ENCODE measurements at places on chromosomes 12 and 14.

- no peak for DNase-seq
Observed at GRCh38 chr14:96192975-96193805, 11.4 kb upstream of the BDKRB2 start.

- no peak for DNase-seq
Observed at GRCh38 chr12:28582672-28583376, 392.6 kb downstream of the CCDC91 start.

- DNase-seq = no peak
Observed at GRCh38 chr12:104275689-104276088, 27.9 kb upstream of the EID3 start.

- peak; percentile 84 for DNase-seq
Observed at GRCh38 chr14:64504897-64505794, 576 bp downstream of the ZBTB1 start.

DNA sequence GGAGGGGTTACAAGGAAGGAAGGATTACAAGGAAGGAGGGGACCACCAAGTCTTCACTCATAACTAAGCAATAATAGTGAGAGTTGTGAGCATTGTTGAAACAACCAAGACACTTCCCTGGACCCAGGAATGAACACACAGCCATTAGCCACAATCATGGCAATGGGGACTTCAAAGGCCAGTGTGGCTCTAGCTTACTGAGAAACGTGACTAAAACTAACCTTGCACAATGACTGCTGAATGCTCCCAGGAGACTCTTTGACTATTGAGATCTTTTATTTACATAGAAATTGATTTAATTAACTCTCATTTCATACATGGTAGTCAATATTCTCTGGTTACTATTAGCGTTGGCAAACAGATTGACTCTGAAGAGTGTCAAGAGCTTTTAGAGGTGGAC lies 263.0 kb upstream of the SOX5 start:
- DNase-seq = no peak

DNA sequence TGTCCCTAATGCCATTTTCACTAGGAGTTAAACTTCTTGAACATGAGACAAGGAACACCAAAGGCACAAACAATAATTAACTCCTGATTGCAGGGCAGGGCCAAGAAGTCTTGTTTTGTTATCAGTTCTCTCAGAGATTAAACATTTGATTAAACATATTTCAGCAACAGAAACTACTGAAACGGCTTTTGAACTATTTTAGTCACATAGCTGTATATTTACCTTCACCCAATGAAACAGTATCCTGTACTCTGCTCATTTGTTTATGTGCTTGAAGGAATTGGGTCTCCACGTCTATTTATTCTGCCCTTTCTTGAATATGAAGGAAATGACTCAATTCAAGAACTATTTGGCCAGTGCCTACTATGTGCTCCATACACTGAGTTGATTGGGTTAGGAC lies 51.3 kb upstream of the PTCSC3 start:
- no peak for DNase-seq

- DNase-seq = no peak
Observed at GRCh38 chr14:92914087-92914656, 8.8 kb upstream of the CHGA start.

GRCh38 chr12:27219693-27220054 lies 24.4 kb upstream of the STK38L start:
- DNase-seq = no peak

DNA sequence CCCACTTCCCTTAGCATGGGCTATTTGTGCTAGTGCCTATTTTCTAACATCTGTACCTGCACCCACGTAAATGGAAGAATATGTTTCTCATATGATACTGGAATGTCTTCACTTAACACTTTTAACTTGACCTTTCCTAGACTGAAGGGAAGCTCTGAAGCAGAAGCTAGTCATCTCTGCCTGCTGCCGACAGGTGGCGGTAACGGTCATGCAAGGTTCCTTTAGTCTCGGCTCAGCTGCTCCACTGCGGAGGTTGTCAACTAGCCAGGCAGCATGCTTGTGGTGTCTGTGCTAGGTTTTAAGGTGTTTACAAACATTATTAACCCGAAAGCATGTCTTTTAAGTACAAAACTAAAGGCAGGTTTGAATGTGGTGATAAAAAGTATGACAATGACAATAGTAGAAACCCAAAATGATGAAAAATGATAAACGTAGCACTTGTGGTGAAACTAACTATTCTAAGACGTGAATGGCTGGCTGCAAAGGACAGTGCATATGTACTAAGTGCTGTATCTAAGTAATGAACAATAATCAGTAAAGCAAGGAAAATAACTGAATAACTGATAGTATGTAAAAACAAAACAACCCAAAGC lies 117.2 kb downstream of the GRIN2B start:
- DNase-seq = peak; percentile 70

- no peak for DNase-seq
Observed at GRCh38 chr14:98822917-98823316, 449.1 kb downstream of the BCL11B start.

DNA sequence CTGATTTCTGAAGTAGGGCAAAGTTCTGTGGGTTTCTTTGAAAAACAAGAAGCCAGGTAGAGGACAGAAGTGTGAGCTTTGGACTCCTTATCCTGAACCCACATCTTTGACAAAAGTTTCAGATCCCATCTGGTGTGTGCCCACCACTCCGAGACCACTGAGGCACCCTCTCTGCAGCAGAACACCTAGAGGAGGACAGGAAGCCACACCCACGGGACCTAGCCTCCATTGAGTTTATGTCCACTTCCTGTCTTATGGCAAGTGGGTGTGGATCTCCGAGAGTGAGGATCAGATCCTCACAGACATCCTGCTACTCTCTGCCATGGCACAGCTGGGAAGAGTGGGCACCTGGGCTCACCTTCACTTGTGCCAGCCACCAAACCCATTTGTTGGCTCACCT lies 16.8 kb upstream of the OR6S1 start:
- DNase-seq = no peak

- no peak for DNase-seq
Observed at GRCh38 chr12:116749884-116750283, 11.8 kb downstream of the RNFT2 start.

GRCh38 chr12:26271889-26272492 lies 76.6 kb downstream of the SSPN start:
- peak; percentile 30 for DNase-seq

GRCh38 chr12:50234347-50234746 lies 49.0 kb downstream of the LIMA1 start:
- no peak for DNase-seq

GRCh38 chr14:37116933-37117849 lies 55.2 kb downstream of the SLC25A21 start:
- no peak for DNase-seq

GRCh38 chr12:19620222-19620621 lies 180.9 kb downstream of the AEBP2 start:
- no peak for DNase-seq

DNA sequence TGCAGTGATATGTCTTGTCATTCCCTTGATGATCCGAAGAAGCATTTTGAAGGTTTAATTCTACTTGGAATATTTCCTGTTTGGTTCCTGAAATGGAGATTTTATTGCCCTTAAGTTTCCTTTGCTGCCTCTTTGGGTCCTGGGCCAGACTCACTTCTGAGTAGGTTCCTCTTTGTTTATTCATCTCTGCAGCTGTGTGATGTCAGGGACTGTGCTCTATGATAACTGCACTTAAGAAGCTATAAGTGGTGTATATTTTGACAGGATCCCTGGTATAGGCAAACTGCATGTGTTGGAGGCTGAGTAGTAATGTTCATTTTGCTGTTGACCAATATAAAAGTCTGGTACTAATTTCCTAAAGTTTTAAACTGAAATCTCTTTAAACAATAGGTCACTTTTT lies at the start of gene KLRC4:
Gene KLRC4, minus strand, starts transcription at position 366 of the 400 bp plus-strand sequence. Its CDS starts 182 bp downstream, at position 184.
- no peak for DNase-seq

DNA sequence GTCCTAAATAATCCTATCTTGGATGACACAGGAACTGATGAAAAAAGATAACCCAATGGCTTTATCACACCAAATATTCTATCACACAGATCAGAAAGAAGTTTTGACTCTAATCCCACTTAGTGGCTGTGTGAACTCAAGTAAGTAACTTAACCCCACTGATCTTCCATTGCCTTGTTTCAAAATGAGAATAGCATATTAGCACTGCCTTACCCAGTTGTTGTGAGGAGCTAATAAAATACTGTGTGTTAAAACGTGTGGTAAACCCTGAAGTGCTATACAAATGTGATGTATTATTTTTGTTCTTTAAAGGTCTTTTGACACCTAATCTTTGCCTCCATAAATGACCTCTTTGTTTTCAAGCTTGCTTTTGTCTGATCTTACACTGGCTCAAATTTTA lies 60.9 kb upstream of the ARID2 start:
- DNase-seq = no peak

DNA sequence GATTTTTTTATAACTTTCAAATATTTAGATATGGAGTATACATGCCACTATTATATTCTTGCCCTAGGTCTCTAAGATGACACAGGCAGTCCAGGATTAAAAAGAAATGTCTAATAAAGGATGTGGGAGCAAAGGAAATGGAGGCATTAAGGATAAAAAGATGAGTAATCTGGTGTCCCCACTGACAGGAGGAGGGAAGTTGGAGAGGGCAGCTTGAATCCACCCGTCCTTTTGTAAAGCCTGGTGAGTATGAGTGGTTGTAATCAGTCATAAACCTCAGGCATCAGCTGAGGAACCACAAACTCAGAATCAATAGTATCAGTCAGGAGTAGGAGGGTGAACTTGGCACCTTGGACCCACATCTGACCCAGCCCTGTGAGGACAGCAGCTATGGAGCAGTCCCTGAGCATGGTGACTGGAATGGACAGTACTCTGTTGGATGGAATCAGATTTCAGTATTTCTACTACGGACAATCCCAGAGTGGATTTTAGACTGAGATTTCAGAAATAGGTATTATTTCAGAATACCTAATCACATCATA lies 100.5 kb downstream of the EXOC5 start:
- DNase-seq = no peak

GRCh38 chr12:119990382-119990874 lies 1.4 kb downstream of the BICDL1 start:
- DNase-seq = no peak

GRCh38 chr14:95185033-95185766 lies 27.9 kb upstream of the DICER1 start:
- peak; percentile 23 for DNase-seq

DNA sequence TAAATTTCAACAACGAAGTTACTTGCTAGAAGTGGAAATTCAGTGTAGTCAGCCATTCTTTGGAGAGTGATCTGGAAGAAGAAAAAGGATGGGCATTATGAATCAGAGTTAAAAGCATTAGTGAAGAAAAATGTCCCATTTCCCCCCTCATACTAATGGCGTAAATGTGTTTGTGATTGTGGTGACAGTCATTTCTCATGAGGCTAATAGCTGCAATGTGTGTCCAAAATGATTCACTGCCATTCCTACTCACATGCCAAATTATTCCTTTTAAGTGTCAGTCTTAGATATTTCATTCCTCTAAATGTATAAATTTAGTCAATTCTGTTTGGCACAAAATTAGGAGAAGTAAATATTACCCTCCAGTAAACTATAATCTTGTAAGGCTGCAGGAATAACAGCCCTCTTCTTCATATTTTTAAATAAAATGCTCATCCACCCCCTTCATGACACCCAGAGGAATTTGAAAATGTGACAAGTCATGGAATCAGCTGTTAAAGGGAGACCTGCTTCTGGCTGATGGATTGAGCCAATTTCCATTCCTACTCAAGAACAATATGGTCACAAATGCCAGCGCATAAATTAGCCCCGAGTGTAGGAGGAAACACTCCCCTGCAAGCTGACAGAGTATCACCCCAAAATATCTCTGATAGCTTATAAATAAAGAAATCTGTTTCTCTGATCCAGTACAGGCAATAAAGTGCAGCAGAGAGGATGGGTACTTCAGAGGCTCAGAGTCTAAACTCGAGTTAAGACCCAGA lies 912.3 kb upstream of the SEL1L start:
- DNase-seq = peak; percentile 12

DNA sequence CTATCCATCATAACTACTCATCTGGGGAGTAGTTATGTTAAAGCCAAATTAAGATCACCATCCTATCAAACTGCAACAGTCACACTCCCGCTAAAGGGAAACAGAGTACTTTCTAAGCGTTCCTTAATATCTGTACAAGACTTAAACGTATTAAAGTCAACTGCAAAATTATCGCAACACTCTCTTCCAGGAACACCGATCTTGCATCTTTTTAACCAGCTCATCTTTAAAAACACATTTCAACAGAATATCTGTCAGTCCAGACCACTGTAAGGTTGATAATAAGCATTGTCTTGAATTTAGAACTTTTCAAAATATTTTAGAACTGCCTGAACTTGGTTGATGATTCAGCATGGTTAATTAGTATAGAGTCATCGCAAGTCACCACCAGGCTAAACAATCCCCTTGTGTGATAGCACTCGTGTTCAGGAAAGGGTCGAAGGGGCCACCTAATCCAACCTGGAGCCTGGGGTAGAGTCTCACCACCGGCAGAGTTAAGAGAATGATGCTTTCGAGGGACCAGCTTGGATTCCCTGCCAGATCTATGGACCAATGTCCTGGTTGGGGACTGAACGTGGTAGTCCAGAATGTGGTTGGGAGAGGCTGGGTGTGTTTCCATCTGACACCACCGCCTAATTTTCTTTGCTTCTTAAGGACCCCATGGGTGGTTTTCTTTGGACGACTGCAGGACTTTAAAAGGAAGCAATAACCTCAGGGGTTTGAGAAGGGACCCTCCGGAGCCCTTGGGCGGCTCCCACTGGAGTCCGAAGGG lies 890 bp downstream of the SPTLC2 start:
- no peak for DNase-seq

GRCh38 chr12:26149968-26150500 lies 25.2 kb upstream of the BHLHE41 start:
- DNase-seq = no peak

- no peak for DNase-seq
Observed at GRCh38 chr12:10272467-10272866, 35.2 kb upstream of the KLRD1 start.

GRCh38 chr12:69007101-69007854 lies 74.3 kb upstream of the CPM start:
- DNase-seq = no peak

DNA sequence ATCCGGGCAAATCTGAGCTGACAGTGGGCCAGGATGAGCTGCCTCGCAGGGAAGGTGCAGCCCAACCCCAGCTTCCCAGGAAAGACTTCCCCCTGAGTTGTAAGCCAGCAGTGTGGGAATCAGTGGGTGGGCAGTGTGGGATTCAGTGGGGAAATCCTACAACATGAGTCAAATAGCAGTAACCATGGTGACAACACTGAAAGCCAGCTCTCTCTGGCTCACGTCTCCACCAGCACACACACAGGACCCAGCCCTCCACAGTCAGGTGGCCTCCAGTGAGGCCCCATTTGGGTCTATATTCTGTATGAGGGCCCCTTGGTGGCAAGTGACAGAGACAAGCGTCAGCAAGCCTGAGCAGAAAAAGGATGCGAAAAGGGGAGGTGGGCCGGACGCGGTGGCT lies 6.0 kb upstream of the LGALS3 start:
- no peak for DNase-seq

- DNase-seq = no peak
Observed at GRCh38 chr12:24991209-24992049, 42.5 kb upstream of the BCAT1 start.

DNA sequence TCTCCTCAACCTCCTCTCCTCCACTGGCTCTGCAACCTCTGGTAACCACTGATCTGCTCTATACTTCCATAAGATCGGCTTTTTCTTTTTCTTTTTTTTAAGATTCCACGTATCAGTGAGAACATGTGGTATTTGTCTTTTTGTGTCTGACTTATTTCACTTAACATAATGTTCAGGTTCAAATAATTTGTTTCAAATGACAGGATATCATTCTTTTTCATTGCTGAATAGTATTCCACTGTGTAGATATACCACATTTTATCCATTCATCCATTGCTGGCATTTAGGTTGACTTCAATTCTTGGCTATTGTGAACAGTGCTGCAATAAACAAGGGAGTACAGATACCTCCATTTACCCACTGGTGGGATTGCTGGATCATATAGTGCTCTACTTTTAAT lies 40.5 kb downstream of the NCKAP5L start:
- no peak for DNase-seq
